ENCODE measurements at places on chromosomes 6 and 20.

GRCh38 chr6:79421001-79421411 is 116.2 kb downstream of the LCA5 start:
- no peak for DNase-seq

- no peak for DNase-seq
Observed at GRCh38 chr6:36492621-36493020, 49.8 kb downstream of the KCTD20 start.

- no peak for DNase-seq
Observed at GRCh38 chr6:149318581-149319286, 1.2 kb downstream of the TAB2 start.

DNA sequence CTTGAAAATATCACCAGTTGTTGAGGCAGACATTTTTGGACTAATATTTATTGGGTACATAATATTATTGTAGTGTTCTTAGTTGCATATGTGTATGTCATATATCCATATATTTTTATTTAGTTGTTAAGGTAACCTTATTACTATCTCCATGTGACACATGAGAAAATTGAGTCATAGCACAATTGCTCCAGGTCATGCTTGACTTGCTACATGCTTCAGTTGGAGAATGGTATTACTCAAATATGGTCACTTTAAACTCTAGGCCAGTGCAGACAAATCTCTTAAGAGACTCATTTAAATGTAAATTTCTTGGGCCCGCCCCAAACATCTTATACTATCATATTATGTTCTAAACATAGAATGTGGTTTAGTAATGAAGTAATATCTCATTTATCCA is 246.1 kb downstream of the RIMS1 start:
- no peak for DNase-seq

DNA sequence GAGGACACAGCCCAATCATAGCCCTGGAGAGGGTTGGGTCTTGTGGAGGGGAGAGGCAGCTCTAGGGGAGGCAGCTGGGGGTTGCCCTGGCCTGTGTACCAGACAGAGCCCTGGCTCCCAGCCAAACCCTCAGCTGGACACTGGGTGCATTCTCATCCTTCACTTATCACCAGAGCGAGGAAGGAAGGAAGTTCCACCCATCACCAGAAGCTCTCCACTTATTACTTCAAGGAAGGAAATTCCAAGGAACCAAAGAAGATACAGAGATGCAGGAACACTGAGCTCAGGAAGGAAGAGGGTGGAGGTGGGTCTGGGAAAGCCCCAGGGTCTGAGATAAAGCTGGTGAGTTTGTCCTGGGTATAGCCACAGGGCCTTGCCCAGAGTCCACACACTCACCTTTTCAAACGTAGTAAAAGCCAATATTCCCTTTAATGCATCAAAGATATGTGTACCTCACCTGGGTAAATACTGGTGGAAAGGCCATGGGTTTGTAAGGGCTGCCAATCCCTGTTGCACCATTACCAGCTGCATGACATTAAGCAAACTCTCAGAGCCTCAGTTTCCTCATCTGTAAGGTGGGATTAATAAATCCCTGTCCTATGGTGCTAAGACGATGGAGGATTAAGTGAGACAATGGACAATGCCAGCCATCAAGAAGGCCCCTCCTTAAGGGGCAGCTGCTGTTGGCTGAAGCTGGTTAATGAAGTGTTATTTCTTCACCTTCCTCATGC is 109.7 kb upstream of the NAA20 start:
- no peak for DNase-seq

GRCh38 chr20:63147532-63147931 is 68.4 kb downstream of the YTHDF1 start:
- no peak for DNase-seq

DNA sequence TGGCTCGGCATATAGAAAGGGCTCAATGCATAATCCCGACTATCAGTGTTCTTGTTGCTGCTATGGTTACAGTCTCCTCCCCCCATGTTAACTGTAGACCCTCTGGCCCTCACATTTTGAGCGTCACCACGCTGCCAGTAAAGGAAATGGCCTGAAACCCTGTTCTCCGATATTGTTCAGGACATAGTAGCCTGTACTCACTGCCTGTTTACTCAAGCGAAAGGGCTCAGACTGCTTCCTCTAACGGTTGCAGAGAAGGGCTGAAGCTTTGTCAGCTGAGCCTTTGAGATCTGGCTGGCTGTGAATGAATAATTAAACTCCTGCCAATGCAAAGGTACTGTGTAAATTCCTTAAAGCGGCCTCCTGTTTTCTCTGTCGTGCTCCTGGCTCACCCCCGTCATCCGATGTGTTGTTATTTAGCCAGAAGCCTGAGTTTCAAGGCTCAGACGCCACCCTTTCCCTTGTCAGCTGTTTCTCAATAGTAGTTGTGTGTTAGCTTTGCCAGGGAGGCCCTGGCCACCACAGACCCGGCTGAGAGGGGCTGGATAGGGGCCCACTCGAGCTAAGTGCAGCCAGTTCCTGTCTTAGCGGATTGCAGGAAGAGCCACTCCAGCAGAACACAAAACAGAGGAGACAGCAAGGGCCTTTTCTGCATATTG is 31.2 kb upstream of the RALGAPA2 start:
- DNase-seq, result no peak

DNA sequence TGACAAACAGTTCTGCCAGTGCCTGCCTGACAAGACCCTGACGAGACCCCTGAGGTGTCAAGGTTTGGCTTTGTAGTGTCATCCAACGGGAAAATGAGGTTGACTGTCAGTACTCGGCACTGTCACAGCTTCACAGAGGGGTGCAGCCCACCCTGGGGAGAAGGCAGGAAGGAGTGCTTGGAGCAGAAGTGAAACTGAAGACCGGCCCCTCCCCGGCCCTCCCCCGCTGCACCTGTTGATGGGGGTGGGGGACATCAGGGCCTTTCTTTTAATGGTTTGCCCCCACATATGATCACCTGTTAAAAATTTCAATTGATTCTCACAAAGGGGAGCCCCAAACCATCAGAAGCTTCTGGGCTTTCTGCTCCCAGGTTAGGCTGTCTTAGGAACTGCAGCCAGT is 6.8 kb downstream of the PMEPA1 start:
- no peak for DNase-seq

DNA sequence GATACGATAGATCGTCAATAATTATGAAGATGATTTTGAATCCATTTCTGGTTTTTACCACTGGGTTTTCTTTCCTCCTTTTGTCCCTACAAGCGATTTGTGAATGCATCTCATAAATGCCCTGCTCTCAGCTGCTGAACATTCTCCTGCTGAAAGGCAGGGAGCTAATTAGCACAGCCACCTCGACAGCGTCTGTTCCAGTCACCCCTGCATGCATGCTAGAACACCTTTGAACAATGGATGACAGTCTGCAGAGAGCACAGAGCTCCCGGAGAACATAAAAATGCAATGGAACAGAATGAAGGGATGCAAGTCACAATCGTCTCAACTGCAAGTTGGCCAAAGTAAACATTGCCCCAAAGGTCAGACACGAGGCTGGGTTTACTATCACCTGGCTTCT is 105.8 kb downstream of the SLC35B3 start:
- no peak for DNase-seq

- DNase-seq, result peak; percentile 63
Observed at GRCh38 chr20:35660122-35660937, 4.4 kb downstream of the CPNE1 start.

DNA sequence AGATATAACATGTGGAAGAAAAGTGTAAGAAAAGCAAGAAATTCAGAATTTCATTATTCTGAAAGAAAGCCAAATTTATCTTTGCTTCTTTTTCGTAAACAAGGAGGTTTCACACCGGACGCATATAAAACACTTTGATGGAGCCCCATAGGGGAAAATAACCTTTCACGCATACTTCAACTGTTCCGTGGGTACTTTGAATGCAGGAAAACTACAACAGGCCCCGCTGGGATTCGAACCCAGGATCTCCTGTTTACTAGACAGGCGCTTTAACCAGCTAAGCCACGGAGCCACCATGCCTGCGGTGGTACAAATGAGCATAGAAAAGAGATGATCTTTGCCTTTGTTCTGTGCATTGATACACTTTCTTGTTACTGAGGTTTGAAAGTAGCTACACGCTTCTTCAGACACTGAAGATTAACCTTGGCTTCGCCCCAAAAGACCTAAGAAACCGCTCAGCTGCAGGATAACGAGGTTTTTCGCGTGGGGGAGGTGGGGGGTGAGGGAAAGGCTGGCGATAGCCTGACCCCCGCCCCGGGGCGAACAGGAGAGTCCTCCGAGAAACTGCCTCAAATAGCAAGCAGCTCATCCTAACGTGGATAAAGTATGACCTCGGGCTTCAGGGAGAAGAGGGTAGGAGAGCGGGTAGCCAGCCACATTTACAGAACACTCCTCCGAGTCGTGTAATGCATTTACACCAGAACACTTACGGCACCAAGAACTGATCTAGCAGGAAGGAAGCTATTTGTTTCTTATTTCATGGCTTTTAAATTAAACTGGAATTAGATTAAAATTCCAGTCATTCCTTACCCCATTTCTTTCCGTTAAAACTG is 5.3 kb upstream of the HMGN4 start:
- peak; percentile 88 for DNase-seq

DNA sequence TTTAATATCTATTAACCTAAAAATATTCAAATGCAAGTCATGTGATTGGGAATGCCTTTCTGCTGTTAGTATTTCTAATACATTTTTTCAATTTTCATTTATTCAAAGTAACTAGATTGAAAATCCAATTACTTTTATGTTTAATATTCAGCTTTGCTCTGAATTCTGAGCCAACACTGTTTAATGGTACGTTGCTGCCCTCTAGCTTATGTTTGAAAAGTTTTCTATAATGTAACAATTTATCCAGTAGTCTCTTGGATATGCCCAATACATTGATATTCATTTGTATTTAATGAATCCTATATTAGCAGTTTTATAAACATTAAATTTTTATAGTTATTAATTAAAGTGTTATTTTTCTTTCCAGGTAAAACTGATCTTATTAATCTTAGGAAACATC is 47.4 kb downstream of the LGSN start:
- DNase-seq, result no peak

GRCh38 chr6:148650941-148651505 is 95.8 kb upstream of the UST start:
- DNase-seq, result no peak

DNA sequence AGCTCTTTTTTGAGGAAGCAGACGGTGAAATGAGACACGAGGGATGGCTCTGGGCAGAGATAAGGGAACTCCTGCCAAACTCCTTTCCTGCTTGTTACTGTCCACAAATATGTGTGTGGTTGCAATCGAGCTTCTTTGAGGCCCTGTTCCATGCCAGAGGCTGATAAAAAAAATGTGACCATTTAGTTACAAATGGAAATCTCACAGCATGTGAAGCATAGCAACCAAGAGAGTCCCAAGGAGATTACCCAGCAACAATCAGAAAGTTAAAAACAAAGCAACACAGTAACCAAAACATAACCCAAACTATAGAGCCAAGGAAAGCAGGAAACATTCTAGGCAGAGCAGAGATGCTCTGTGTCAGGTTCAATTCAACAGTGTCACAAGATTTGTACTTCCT is 35.4 kb upstream of the HMGN3 start:
- DNase-seq, result no peak

- peak; percentile 26 for DNase-seq
Observed at GRCh38 chr20:1646975-1647431, 10.6 kb downstream of the SIRPG start.

- no peak for DNase-seq
Observed at GRCh38 chr20:53444401-53445149, 149.1 kb downstream of the ZNF217 start.

DNA sequence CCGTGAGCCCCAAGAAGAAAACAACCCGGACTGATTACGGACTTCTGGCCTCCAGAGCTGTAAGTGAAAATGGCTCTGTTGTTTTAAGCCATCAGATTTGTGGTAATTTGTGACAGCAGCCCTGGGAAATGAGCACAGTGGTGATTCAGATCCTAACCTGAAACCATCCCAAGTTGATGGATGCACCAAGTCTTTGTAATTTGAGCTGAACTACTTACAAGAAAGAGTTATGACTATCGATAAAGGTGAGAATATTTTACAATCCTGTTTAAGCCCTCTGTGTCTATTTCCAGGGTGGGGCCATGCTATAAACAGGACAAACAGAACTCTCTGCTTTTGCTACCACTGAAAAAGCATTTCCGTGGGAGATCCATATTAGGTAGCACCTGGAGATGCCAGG is 19.1 kb upstream of the RIN2 start:
- no peak for DNase-seq

DNA sequence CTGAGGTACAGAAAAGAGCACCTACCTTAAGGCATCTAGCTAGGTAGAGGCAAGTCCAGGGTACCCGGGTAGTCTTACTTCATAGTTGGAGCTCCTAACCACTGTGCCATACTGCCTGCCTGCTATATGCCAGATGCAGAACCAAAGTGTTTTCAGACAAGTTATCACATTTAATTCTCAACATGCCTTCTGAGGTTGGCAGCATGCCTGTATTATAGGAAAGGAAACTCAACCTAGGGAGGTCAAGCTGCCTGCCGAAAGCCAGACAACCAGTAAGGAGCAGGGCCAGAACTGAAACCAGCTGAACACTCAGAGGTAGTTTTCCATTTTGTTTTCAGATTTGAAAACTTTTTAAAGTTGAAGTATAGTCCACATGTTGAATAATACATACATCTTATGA is 5.4 kb downstream of the CTNNBL1 start:
- no peak for DNase-seq

- DNase-seq, result no peak
Observed at GRCh38 chr6:43673444-43674084, 14.0 kb downstream of the MRPS18A start.

DNA sequence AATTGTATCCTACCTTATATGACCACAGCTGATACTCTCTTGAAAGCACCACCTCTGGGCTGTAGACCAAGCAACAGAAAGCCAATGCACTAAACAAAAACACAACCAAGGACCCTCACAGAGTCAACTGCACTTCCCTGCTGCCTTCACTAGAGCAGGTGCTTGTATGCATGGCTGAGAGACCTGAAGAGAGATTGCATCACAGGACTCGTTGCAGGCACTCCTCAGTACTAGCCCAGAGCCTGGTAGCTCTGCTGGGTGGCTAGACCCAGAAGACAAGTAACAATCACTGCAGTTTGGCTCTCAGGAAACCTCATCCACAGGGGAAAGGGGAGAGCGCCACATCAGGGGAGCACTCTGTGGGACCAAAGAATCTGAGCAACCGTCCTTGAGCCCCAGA is 521.6 kb upstream of the IMPG1 start:
- no peak for DNase-seq

DNA sequence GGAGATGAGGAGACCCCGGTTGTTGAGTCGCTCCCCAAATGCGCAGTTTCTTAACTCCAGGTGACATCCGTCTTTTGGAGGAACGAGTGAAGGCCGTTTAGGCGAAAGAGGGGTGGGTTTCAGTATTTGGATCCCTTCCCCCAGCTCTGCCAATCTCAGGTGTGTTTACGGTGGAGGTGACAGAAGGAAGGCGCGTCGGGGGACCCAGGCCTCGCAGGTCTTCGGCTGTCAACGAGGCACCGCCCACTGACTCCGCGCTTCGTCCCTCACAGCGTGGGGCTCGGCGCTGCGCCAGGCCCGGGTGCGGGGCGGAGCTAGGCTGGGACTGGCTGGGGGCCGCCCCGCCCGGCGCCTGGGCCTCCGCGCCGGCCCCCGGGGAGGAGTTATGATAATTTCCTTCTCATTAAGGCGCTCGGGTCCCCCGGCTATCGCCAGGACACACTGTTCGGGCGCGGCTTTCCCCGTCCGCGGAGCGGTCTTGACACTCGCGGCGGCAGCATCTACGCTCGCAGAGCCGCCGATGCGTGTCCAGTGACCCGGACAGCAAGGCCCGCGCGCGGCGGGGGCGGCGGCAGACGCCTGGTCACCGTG is at the start of gene TFAP2C:
Gene TFAP2C, plus strand, starts transcription at position 434 of the 591 bp plus-strand sequence. CDS start 239 bp downstream, outside the sequence.
- DNase-seq, result peak; percentile 26

GRCh38 chr20:6698056-6698455 is 69.4 kb upstream of the BMP2 start:
- no peak for DNase-seq

Data from activated naive CD4-positive, alpha-beta T cell treated with anti-CD3 and anti-CD28 coated beads, Interleukin-2, amount 50 U/mL, for 16 hours (primary cell).